MG63 (cell line): ENCODE measurements at places on chromosomes 3 and 15.

DNA sequence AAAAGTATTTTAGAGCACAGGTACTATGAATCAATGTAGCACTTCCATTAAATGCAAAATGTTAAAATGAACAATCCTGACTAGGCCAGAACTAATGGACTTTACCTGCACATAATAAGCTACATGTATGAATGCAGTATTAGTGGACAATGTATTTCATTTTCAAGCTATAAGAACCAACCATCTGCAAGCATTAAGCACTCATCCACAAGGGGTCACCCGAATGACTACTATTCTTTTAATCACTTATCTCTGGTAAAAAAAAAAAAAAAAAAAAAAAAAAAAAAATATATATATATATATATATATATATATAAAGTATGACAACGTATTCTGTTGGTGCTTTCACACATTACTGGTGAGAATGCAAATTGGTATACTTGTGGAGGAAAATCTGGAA lies 7.2 kb downstream of the HERC1 start:
- no peak for DNase-seq

DNA sequence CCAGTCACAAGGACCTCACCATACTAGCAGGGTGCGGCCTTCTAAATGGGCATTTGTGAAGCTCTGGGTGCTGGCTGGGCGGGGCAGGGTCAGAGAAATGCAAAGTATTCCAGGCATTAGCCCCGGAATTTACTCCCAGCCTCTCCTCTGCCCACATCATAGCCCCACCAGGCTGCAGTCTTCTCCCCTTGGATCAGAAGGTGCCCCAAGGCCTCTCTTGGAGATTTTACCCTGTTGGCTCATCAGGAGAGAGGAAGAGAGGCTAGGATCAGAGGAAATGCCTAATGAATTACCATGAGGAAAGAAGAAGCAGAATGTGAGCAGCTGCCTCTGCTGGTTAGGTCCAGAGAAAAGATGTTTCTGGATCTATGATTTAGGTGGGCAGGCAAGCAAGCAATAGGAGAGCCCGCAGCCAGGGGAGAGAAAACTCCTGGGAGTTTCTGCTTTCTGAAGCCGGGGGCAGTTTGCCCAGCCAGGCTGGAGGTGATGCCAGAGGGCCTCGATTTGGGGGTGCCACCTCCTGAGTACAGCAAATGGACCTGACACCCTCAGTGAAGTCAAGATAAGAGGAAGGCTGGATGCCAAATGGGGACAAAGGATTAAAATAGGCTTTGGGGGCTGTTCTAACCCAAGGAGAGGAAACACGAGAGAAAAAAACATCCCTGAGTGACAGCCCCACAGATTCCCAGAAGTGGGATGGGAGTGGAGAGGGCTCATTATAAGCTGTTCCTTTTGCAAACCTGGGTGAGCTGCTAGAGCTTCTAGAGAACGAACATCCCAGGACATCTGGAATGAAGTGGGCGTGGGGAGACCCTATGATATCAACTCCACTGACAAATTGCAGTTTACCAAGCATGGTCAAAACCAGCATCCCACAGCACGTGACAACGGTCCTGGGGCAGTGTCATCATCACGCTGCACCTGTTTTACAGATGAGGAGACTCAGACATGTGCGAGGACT lies 65.4 kb downstream of the BDH1 start:
- peak; percentile 82 for DNase-seq

GRCh38 chr3:73207946-73208440 lies 146.5 kb downstream of the EBLN2 start:
- no peak for DNase-seq

DNA sequence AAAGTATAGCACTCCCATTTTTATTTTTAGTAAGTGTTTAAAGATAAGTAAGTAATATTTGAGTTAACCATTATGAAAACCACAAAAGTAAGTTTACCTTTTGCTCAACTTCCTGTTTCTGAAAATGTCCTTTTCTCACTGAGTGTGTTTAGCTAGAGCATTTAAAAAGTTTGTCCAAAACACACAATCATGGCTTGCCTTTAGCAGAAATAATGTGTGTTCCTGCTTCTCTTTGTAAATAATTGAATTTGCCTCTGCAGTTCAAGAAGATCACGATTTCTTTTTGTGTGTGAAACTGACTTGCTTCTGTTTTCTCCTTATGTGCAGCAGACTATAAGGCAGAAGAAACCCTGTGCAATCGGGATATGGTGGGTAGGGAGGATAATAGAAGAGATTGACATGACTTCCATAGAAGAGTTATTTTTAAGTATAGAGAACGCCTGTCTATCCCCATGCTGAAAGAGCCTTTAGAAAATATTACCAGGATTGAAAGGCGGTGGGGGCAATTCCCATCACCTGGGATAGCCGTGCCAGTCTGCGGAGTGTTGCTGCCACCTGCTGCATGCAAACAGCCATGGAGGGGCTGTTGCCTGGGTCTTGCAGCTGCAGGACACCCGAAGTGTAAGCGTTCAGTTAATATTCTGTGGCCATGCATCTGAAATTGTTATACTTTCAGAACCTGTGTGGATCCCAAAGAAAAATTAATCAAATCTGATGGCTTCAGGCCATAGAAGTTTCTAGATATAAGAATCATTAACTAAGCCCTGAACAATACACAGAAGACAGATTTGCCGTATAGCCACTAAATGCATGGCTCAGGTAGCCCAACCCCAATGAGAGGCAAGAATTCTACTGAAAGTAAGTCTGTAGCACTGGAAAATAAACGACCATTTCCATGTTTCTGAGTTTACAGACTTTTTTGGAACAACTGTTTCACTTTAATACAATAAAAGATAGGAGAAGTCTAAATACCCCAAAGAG lies 2.4 kb upstream of the CD96 start:
- DNase-seq, result no peak

GRCh38 chr3:63349583-63350573 lies 71.8 kb downstream of the SYNPR start:
- DNase-seq, result peak; percentile 19

- DNase-seq, result no peak
These were observed 4.6 kb downstream of the TMEM266 start for GRCh38 chr15:76064375-76064774.

DNA sequence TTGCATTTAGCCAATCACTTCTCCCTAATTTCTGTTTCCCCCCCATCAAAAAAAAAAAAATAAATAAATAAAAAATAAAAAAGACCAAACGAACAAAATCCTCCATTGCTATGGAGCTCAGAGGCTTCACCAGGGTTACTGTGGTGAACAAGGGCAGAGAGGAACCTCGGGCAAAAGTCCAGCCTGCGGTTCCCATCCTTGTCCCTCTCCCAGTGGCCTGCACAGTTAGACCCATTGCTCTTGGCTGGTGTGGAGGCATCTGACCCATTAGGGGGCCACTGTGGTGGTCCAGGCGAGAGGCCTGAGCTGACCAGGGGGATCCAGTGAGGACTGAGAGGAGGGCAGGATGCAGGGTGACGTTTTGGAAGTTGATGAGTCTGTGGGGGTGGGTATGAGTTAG lies 18.8 kb downstream of the CORO2B start:
- no peak for DNase-seq

DNA sequence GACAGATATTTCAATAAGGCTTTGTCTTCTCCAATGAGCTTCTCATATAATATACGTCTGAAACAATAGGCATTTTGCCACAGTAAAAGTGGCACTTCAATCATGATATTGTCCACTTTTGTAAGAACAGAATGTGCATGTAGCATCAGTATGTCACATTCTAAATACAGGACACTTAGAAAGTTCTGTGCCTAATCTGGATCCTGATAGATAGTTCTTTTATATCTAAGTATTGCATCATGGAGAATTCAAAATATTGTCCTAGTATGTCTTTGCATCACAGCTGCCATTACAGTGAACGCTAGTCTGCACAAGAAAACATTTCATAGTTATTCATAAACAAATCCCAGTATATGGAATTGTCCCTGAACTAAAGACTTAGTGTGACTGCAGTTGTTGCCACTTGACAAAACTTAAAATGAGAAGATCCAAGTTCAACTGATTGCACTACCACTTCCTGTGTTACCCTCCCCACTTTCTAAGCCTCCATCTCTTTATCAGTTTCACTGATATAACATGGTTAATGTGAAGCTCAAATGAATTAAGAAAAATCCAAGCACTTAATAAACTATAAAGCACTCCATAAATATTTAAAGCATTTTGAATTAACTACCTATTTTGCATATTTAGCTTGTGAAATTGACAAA lies 19.6 kb downstream of the LRRFIP2 start:
- DNase-seq, result no peak

GRCh38 chr3:97265237-97266005 lies 451.0 kb downstream of the EPHA6 start:
- no peak for DNase-seq

GRCh38 chr3:28215407-28215806 lies 26.0 kb upstream of the CMC1 start:
- DNase-seq, result no peak

- DNase-seq, result no peak
These were observed 100.7 kb downstream of the LRTM1 start for GRCh38 chr3:54827056-54827687.

GRCh38 chr15:22867886-22868285 lies 29.4 kb downstream of the NIPA2 start:
- no peak for DNase-seq

GRCh38 chr3:19256313-19256712 lies 108.0 kb downstream of the KCNH8 start:
- DNase-seq, result no peak

GRCh38 chr15:87743562-87743961 lies 513.0 kb downstream of the NTRK3 start:
- DNase-seq, result no peak
